Stimulated activated CD8-positive, alpha-beta memory T cell treated with anti-CD3 and anti-CD28 coated beads, Interleukin-12 subunit alpha, Interleukin-12 subunit beta, amount 100 ng/mL, for 1 hour (primary cell): ENCODE measurements at places on chromosomes 5 and 9.

- DNase-seq, result no peak
Observed at GRCh38 chr9:89523948-89524347, 26.0 kb upstream of the SEMA4D start.

DNA sequence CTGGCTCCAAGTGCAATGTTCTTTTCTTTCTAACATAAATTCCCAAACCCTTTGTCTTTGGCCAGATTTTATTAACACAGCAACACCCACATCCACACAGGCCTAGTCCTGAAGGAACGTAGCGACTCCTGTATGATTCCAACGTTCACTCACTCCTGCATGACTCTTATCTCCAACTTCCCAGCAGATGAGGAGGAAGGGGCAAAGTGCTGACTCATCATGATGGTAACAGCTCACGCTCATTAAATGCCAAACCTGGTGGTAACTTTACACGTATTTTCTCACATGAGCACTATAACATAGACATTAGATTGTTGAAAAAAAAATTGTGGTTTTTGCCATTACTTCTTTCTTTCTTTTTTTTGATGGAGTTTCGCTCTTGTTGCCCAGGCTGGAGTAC lies 1349.5 kb downstream of the EFNA5 start:
- no peak for DNase-seq

GRCh38 chr5:151251001-151251551 lies 1.9 kb upstream of the GM2A start:
- no peak for DNase-seq

DNA sequence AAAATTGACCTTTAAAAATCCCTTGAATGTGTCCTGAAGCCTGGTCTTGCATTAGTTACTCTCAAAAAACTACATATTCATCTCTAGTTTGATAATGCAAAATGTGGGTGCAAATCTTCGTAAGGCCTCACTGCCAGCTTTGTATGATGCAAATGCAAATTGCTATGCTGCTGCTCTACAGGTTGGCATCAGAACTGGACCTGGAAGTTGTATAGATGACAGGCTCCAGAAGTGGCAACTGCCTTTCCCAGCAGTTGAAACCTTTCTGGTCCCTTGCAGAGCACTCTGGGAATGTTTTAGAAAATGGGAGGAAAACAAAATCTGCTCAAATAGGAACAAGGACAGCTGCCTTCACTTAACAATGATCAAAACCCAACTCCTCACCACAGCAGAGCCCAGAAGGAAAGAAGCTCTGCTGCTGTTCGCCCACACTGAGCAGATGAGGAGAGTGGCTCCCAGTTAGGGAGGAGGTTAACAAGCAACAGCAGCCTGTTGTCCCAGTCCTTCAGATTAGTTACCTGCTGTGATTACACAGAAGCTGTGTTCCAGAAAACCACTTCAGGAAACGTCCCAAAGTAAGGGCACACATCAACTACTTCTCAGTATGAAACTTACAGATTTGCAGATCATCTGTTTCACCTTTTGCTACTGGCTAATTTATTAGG lies 93.5 kb downstream of the PLPP1 start:
- no peak for DNase-seq

GRCh38 chr9:137218212-137218753 lies 3.8 kb downstream of the RNF208 start:
- no peak for DNase-seq

- no peak for DNase-seq
Observed at GRCh38 chr9:79583952-79584654, 12.3 kb downstream of the TLE4 start.

DNA sequence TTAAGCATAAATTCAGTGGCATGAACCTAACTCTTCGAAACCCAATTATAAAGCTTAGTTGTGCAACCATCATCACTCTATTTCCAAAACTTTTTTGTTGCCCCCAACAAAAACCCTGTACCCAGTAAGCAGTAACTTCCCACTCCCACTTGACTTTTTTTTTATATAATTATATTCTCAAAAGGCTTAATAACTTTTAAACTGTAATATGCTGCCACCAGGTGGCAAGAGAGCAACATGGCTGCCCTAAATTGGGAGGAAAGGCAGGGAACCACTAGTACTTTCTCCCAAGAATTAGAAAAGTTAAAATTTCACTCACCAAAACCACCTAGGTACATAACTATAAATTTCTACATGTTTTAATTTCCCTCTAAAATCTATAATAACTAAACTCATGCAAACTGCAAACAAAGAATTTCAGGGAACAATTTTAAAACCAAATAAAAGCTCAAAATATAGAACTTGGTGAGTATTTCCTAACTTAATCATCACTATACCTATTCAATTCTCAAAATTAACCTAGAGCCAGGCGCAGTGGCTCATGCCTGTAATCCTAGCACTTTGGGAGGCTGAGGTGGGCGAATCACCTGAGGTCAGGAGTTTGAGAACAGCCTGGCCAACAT lies 50.2 kb upstream of the RNF38 start:
- no peak for DNase-seq

DNA sequence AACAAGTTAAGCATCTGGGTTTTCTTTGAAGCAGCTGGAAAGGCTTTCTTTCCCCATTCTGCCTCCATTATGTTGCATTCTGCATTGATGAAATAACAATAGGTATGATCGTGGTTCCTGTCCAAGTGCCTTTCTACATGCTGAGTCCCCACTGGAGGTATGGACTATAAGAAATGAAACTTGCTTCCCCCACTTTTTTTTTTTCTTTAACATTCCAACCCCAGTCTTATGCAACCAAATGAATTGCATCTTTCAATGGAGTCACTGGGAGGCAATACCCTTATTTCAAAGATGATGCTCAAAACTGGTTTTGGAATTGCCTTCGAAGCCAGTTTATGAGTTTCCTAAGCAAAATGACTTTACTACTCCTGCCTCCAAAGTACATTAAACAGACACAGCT lies 58.9 kb downstream of the ARSB start:
- no peak for DNase-seq

DNA sequence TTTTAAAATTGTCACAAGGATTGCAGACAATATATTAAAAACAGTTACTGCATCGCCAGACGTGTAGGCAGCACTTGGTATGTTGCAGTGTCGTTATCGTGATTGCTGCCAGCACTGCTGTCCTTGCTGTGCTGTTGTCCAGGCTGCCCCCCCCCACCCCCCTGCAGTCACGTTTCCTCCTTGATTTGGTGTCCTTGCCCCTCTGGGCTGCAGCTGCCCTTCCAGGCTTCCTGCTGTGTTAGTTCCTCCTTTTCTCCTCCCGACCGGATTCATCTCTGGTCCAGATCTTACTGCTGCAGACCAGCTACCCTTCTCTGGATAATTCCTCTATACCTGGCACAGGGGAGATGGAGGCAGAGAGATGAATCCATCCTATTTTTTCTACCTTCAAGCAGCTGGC lies 298.9 kb downstream of the TRIM32 start:
- no peak for DNase-seq
